A549 (cell line): ENCODE measurements at places on chromosomes 4 and X.

- DNase-seq: no peak
These were observed 921.3 kb upstream of the LCORL start for GRCh38 chr4:18942874-18943273.

DNA sequence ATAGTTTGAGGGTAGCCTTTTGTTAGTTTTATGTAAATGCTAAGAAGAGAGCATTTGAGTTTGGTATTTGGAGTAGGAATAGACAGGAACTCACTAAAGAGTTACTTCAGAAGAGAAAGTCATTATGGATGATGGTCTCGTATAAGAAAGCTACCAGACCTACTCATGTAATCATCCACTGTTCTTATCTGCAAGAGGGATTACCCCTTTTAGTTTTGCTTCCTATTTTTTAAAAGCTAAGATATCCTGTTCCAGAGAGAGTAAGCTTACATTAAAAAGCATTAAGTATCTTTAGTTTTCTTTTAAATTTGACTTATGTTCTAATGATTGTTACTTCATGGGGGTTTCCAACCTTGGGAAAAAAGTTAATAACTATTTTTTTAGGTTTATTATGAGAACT, 12.5 kb upstream of the ART3 start:
- DNase-seq: no peak

- no peak for DNase-seq
These were observed 148.7 kb downstream of the FSTL5 start for GRCh38 chr4:162015090-162015489.

DNA sequence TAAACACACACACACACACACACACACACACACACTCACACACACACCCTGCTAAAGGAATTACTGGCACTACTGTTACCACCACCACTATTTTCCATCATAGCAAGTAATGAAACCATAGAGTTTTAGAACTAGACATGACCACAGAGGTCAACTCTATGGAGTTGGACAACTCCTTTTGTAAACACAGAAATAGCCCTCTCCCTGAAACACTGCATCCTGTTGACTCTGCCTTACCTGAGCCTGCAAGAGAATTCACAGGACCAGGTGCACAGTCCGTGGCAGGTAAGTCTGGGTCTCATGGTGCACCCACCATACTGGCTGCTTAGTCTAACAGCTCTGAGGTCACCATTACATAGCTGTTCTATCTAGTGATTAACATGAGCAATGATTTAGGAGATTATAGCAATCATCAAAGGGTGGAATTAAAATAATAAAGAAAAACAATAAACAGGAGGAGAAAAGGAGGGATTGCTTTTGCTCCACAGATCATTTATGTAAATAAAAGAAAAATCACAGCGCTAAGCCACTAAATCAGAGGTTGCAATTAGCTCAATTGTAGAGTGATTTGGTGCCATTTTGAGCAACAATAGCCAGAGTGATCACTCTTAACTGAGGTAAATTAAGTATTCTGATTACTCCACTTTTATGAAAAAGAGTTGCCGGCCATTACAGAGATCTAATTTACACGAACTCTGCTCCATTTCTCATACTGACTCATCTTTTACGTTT, 340.0 kb upstream of the RASGEF1B start:
- no peak for DNase-seq

DNA sequence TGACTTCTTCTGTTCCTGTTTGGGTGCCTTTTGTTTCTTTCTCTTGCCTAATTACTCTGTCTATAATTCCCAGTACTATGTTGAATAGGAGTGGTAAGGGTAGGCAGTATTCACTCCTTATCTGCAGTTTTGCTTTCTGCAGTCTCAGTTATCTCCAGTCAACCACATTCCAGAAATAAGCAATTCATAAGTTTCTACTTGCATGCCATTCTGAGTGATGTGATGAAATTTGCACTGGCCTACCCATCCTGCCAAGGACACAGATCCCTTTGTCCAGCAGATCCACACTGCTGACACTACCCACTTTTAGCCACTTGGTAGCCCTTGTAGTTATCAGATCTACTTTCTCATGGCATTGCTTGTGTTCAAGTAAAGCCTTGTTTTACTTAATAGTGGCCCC, 971.6 kb upstream of the INTU start:
- DNase-seq: no peak

DNA sequence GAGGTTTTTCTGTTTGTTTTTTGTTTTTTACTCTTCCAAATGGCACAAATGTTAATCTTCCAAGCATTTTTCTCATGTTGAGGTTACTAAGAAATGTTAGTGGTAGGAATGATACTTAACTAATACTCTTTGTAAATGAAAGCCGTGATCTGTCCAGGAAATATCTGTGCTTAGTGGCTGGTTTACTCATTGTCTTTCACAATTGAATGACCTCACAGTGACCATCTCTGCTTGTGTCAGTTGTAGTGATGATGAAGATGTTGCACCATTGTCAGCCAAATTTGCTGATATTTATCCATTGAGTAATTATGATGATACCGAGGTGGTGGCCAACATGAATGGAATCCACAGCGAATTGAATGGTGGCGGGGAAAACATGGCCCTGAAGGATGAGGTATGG, 93.5 kb downstream of the TNIP2 start:
- no peak for DNase-seq

GRCh38 chrX:124125471-124125870, 164.0 kb downstream of the STAG2 start:
- DNase-seq: no peak

GRCh38 chr4:13543032-13543838, 1.1 kb downstream of the NKX3-2 start:
- DNase-seq: no peak

GRCh38 chr4:75634281-75634680, 4.0 kb upstream of the CDKL2 start:
- no peak for DNase-seq

- no peak for DNase-seq
These were observed 539.6 kb upstream of the PRKX start for GRCh38 chrX:4253092-4253491.

DNA sequence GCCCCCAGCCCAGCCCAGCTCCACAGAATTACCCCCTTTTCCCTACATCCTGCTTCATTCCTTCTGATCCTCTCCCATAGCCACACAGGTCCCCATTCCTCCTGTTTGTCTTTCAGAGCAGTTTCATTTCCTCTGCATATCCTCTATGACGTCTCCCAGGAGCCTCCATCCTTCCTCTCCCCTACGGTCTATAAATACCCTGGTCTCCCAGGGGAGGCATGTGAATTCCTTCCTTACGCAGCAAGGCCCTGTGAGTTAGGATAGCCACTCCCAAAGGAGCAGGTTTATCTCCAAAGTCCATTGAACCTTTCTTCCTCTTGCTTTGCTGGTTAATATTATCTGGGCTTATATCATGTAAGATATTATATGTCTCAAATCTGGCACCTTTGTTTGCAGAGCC, 8.4 kb upstream of the APLN start:
- no peak for DNase-seq

DNA sequence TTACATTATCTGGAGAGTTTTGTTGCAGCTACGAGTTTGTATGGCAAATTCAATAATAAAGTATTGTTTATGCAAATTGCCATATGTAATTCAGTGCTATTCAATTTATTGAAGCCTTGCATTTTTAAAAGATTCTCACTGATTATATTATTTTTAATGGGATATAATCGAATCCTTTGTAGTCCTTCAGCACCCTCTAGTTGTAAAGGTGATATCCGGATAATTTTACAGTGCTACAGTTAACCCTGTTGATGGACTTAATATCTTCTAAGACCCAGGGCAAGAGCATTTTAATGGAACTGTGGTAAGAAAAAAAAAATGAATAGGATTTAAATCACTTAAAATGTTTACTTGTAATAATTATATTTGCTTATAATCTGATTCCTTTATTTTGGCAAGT, 48.5 kb upstream of the GRIA2 start:
- DNase-seq: no peak

- no peak for DNase-seq
These were observed 1.9 kb upstream of the DGAT2L6 start for GRCh38 chrX:70175338-70175737.

- no peak for DNase-seq
These were observed 620.2 kb upstream of the BOD1L1 start for GRCh38 chr4:14247767-14248166.

DNA sequence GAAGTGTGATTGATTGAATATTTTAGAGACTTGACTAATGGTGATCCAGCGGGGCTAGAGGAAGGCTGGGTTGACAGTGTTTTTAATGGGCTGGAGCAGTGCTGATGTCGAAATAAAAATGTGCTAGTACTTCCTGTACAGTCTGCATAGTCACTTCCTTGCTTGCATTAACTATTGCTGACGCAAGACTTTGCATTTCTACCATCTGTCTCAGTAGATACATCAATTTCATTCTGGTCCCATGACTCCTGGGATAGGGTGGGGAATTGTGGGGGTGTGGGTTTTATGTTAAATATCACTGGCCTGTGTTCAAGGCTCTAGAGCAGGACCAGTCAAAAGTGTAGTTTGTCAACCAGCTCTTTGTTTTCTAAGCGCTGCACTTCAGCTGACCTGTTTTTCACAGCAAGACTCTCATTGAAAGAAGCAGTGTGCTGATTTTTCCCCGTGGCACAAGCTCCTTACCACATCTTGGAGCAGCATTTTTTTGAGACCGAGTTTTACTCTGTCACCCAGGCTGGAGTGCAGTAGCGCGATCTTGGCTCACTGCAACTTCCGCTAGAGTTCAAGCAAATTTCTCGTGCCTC, 35.2 kb upstream of the PHEX start:
- peak; percentile 41 for DNase-seq

- DNase-seq: no peak
These were observed 3.8 kb upstream of the ZIC3 start for GRCh38 chrX:137562096-137562495.

- DNase-seq: peak; percentile 45
These were observed 22.4 kb upstream of the HPSE start for GRCh38 chr4:83356899-83357661.

DNA sequence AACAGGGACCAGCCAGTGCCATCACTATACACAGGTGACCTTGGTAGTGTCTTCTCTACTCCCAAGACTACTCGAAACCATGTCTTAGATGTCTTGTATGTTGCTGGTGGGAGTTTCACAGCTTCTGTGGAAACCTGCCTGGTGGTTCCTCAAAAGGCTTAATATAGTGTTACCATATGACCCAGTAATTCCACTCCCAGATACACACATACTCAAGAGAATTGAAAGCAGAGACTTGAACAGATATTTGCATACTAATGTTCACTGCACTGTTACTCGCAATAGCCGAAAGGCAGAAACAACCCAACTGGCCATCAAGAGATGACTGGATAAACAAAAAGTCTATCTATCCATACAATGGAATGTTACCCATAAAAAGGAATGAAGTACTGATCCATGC, 3.1 kb downstream of the TFDP3 start:
- no peak for DNase-seq

DNA sequence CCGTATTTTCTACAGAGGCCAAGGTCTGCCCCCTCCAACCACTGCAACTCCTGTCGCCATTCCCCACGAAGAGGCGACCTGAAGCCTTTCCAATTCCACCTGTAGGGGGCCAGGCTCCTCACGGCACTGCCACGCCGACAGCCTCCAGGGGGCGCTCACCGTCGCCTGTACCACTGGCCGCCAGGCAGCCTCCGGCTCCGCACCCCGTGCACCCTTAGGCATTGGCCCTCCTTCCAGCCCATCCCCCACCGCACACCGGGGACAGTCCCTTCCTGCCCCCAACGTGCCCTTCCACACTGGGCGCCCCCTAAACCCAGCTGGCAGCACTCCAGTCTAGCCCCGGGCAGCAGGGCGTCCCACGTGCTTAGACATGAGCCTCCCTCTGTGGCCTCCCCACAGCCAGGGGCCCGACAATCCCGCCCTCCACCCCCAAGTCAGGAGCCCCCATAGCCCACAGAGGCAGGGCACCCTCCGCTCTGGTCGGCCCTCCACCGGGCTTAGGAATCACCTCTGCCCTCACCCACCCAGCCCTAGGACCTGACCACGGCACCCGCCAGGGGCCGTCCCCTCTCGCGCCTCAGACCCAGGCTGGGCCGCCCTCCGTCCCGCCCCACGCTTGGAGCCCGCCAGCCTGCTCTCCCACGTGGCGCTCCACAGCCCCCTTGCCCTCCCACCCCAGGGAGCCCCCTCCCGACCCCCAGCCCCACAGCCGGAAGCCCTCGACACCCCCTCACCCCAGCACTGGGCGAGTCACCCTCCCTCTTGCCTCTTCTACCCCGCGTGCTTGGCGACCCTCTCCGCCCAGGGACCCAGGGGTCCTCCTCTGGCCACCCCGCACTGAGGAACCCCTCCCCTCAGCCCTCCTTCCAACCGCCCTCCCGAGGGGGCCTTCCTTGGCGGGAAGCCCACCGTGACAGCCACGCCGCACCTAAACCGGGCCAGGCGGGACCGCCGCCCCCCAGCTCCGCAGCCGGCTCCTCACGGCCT, 711 bp downstream of the PNMA6E start:
- peak; percentile 72 for DNase-seq

DNA sequence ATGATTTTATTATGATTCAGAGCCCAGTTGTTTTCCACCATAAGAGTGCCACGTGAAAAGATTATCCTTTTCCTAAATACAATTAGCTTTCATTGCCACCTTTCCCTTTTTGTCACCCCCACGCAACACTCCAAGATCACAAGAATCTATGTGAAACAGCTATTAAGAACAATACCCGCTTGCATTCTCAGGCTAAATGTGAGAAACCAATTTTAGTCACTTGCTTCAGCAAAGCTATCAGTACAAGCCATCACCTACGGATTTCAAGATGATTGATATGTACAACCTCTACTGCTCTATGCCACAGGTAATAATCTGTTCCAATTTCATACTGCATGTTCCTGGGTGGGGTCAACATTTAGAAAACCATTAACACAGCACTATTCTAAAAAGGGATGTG, 2.5 kb downstream of the ATP11C start:
- no peak for DNase-seq

GRCh38 chrX:148284056-148284455, 216.4 kb upstream of the AFF2 start:
- no peak for DNase-seq

DNA sequence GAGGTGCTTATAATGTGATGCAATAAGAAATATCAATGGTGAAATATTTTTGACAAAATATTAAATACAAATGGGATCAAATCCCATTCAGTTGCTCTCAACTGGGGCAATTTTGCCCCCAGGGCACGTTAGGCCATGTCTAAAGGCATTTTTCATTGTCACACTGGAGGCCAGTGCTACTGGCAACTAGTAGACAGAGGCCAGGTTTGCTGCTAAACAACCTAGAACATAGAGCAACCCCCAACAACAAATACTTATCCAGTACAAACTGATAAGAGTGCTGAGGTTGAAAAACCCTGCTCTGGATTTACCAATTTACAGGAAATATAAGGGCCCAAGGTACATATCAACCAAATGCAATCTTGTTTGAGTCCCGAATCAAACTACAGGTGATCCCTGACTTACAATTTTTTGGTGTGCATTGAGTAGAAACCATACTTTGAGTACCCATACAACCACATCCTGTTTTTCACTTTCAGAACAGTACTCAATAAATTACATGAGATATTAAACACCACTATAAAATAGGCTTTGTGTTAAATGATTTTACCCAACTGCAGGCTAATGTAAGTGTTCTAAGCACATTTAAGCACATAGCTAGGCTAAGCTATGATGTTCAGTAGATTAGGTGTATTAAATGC, 237.5 kb downstream of the HNRNPD start:
- DNase-seq: no peak
